ENCODE measurements at places on chromosomes 16 and 17.

- DNase-seq: no peak
Observed at GRCh38 chr17:73801455-73802100, 157.3 kb upstream of the SDK2 start.

DNA sequence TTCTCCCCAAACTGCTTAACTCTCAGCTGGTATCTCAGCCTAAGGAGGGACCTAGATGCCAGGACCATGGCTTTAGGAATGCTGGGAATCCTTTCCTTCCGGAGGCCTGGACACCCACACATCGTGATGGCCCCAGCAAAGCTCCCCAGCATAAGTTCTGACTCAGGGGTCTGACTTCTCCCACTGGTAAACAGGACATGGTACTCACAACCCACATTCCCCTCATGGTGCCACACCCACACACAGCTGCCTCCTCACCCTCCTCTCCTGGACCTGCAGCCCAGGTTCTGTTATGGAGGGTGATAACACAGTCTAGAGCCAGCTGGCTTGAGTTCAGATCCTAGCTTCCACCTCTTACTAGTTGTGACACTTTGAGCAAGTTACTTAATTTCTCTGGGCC lies 719 bp upstream of the RNF227 start:
- no peak for DNase-seq

DNA sequence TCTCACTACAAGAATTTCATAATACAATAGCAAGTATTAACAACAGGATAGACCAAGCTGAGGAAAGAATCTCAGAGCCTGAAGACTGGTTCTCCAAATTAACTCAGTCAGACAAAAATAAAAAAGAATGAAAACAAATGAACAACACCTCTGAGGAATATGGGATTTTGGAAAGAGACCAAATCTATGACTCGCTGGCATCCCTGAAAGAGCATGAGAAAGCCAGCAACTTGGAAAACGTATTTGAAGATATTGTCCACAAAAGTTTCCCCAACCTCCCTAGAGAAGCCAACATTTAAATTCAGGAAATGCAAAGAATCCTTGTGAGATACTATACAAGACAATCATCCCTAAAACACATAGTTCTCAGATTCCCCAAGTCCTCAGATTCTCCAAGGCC lies 20.9 kb downstream of the NLRP1 start:
- no peak for DNase-seq

GRCh38 chr17:61981323-61981722 lies 53.5 kb upstream of the INTS2 start:
- no peak for DNase-seq

DNA sequence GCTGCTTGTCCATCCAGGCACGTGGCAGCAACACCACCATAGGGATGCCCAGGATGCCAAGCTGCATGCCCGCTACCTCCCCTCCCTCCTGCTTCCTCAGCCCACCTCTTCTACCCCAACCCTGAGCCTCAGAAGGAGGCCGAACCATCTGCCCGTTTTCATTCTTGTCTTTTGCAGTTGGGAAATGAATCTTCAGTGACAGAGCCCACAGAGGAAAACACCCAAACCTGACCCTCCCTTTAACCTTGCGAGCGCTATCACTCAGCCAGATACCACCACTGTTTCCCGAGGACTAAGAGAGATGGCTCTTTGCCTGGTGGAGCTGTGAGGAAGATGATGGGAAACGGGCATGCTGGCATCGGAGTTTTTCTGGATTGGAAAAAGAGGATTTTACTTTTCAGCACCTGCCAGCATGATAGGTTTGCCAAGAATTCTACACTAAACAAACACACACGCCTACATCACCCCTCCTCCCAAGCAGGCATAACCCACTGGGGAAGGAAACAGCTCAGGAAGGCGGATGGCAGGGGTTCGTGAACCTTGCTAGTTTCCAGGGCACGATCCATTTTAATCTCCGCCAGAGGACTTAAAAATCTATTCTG lies 457.4 kb downstream of the SLC39A11 start:
- no peak for DNase-seq

GRCh38 chr16:69319826-69320739 lies 8.9 kb downstream of the VPS4A start:
- DNase-seq: no peak

GRCh38 chr17:55458287-55458900 lies 36.8 kb upstream of the MMD start:
- DNase-seq: no peak

- DNase-seq: no peak
Observed at GRCh38 chr17:49779739-49780231, 8.7 kb upstream of the KAT7 start.

- DNase-seq: peak; percentile 36
Observed at GRCh38 chr16:4046221-4046620, 70.0 kb downstream of the ADCY9 start.

DNA sequence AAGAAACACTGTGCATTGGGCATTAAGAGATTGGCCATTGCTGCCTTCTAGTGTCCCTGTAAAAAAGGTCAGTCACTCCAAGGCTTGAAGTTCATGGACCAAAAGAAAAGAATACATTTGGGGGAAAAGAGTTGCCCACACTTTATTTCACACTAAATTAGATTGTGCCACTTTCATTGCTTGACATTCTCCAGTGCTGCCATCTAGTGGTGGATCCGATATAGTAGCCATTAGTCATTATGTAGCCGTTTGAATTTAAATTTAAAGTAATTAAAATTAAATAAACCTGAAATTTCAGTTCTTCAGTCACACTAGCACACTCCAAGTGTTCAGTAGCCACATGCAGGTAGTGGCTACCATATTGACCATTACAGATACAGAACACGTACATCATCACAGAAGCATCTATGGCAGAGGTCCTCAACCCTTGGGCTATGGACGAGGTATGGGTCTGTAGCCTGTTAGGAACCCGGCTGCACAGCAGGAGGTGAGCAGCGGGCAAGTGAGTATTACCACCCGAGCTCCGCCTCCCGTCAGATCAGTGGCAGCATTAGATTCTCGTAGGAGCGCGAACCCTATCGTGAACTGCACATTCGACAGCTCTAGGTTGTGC lies 21.9 kb upstream of the CDH5 start:
- DNase-seq: no peak

DNA sequence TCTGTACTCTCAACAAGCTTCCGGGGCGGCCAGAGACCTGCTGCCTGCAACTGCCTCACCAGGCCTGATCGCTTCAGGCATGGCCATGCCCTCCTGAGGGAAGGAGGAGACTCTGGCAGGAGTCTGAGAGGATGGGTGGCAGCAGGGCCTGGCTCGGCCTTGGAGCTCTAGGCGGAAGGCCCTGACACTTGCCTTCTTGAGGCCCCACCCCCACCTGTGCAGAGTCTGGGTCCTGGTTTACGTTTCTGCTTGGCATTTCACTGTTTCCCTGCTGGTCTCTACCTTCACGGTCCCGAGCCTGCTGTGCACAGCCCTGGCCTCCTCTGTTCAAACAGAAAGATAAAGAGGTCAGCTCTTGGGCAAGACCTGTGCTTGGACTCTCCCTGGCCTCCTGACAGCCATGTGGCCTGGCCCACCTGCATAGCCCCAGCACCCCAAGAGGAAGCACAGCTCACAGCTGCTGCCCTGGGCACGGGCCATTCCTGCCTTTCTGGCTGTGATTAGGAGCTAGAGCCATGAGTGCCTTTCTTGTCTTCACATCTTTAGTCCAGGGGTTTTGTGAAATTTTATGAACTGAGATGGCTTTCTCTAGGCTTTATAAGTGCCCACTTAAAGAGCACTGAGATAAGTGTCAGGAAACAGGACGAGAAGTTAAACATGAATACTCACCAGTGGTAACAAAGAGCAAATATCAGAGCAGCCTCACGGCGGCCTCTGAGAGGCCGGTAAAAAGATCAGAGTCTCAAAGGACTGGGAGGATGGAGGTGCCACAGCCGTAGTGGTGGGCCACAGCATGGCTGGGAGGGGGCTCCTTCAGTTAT lies 25.6 kb upstream of the MTSS2 start:
- DNase-seq: no peak

GRCh38 chr16:17803625-17804410 lies 333.1 kb upstream of the XYLT1 start:
- DNase-seq: no peak

GRCh38 chr17:69508814-69509213 lies 94.3 kb downstream of the MAP2K6 start:
- DNase-seq: no peak

DNA sequence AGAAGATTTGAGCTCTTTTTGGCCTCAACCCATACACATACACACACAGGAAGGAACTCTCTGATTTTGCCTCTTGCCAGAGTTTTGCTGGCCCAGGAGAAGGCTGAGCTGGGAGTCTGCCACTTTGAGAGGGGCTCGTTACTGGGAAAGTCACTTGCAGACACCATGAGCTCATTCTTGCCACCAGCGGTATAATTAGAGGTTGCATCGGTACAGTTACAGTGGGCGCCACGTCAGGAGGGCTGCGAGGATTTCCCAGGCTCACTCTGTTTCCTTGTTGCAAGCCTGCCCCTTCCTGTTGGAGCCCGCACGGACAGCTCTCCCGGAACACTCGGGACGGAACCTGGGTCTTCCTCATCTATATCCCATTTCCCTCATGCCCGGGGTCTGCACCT lies 3.1 kb upstream of the SDK2 start:
- DNase-seq: no peak

All from sciatic nerve (tissue), 2 donors.